Suppressor macrophage (primary cell): ENCODE measurements at places on chromosomes 3 and 15.

- DNase-seq = no peak
These were observed 47.3 kb downstream of the TLE3 start for GRCh38 chr15:70050441-70050840.

GRCh38 chr3:4398120-4398940 is 68.7 kb downstream of the SUMF1 start:
- DNase-seq = peak; percentile 61

- no peak for DNase-seq
These were observed 18.3 kb downstream of the SUCNR1 start for GRCh38 chr3:151891721-151892120.

- DNase-seq = no peak
These were observed 567.0 kb upstream of the RGMA start for GRCh38 chr15:93656041-93656440.

GRCh38 chr3:117550766-117551165 is 841.2 kb downstream of the TUSC7 start:
- DNase-seq = peak; percentile 30

- no peak for DNase-seq
These were observed 32.0 kb upstream of the GBE1 start for GRCh38 chr3:81793410-81793809.

- no peak for DNase-seq
These were observed 6.2 kb downstream of the FRMD4B start for GRCh38 chr3:69379661-69380060.

DNA sequence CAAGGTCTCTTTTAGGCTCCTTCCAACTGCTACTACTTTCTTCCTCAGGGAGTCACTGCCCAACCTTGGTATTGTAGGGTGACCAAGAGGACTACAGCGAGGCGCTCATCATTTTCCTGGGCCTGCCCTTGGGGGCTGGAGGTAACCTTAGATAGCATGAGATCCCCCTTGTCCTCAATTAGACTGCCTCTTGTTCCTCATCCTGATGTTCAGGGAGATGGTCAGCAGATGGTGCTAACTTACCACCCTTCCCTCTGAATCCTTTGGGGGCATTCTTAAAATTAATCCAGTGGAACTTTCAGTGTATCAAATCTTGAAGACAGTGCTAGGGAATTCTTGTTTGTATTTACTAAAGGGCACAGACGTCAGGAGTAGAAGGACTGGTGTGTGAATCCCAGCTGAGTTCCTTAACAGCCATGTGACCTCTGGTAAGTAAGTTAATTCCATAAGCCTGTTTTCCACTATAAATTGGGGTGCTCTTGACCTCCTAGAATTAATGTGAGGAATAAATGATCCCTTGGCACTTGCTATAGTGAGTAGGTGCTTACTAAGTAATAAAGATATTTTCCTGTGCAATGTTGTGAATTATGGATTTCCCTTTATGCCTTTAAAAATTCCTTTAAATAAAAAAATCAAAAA is 4.1 kb upstream of the CLPX start:
- peak; percentile 44 for DNase-seq

- no peak for DNase-seq
These were observed 296.0 kb downstream of the MEX3B start for GRCh38 chr15:81749716-81750375.

GRCh38 chr3:177431525-177432176 is 234.4 kb upstream of the TBL1XR1 start:
- no peak for DNase-seq

DNA sequence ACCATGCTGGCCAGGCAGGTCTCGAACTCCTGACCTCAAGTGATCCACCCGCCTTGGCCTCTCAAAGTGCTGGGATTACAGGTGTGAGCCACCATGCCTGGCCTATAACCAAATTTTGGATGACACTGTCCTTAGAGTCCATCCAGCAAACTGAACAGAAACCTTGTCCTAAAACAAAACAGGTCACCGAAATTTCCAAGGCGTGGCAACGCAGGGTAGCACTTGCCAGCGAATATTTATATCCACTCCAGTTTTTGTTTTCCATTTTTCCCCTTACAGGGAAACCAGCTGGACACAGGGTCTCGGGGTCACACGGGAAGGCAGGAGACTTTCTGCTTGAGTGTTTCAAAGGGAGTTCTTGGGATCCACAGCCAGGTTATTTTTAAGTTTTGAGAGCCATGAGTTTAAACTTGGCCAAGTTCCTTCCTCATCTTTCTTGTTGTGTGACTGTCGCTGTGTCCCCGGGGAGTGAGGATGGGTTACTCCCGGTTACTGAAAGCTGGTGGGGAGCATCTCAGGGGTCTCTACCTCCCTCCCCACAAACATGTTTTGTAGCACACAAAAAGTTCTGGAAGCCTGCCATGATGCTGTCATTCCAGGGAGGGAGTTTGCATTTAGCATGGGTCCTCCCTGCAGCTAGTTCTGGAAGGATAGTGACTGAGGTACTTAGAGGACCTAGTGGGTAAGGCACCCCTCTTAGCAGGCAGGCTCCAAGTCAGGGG is 12.6 kb downstream of the LIMD1 start:
- DNase-seq = no peak

DNA sequence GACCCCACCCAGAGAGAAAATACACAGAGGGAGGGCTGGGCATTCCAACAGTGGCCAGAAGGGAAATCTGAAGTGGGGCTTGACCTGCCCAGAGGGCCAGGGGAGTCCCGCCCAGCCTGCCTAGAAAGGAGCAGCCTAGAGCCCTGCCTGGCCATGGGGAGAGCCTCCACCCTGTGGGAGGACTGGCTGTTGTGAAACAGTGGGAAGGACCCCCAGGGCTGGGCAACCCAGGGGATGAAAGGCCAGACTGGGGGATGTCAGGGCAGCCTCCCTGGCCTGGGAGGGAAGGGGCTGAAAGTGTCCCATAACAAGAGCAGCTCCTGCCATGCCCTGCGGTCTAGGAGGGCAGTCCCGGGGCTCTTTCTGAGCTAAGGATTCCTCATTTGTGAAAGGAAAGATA is 69.0 kb downstream of the SLC12A8 start:
- DNase-seq = no peak

GRCh38 chr15:92906563-92907081 is 6.5 kb downstream of the CHD2 start:
- DNase-seq = no peak
